Activated CD8-positive, alpha-beta T cell treated with anti-CD3 and anti-CD28 coated beads, Interleukin-2, amount 10 ng/mL, durations not matched to agents 7 days and 5 days (primary cell): ENCODE measurements at places on chromosomes 1 and 21. TPM values are rescaled to one million over a fixed set of nuclear protein-coding genes. Genes with fewer than 3 reads are reported as not detected.

Gene CDC7
- total RNA-seq: 27.7 TPM

Gene RIMS3
- total RNA-seq: 4.7 TPM

Gene CD247
- 243 TPM for total RNA-seq

Gene SMYD3
- 23.2 TPM for total RNA-seq

GRCh38 chr1:66270119-66270812, 263.7 kb upstream of the SGIP1 start:
- no peaks in the 10 kb centered on the region for H3K27me3 ChIP-seq

DNA sequence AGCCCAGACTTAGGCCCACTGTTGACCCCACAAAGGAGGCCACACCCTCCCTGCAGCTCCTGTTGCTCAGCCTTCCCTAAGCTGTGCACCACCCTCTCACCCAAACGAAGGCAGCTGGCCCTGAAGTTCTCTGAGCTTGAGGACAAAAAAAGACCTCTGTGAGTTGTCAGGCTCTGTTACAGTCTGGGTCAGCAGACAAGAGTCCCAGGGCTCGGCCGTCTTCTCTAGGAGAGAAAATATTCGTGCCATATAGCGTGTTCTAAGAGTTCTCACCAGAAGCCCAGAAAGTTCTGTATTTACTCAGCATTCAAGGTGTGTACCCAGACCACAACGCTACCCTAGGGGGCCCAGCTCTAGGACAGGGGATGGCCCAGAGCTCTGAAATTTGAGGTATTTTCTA, 25.5 kb upstream of the LYST start:
- H3K27ac ChIP-seq: peak overlapping the region; percentile 40
- DNase-seq: no peak
- H3K36me3 ChIP-seq: peaks cover 2% of the 10 kb centered on the region
- no peak overlapping the region for H3K4me3 ChIP-seq
- no peaks in the 10 kb centered on the region for H3K27me3 ChIP-seq

DNA sequence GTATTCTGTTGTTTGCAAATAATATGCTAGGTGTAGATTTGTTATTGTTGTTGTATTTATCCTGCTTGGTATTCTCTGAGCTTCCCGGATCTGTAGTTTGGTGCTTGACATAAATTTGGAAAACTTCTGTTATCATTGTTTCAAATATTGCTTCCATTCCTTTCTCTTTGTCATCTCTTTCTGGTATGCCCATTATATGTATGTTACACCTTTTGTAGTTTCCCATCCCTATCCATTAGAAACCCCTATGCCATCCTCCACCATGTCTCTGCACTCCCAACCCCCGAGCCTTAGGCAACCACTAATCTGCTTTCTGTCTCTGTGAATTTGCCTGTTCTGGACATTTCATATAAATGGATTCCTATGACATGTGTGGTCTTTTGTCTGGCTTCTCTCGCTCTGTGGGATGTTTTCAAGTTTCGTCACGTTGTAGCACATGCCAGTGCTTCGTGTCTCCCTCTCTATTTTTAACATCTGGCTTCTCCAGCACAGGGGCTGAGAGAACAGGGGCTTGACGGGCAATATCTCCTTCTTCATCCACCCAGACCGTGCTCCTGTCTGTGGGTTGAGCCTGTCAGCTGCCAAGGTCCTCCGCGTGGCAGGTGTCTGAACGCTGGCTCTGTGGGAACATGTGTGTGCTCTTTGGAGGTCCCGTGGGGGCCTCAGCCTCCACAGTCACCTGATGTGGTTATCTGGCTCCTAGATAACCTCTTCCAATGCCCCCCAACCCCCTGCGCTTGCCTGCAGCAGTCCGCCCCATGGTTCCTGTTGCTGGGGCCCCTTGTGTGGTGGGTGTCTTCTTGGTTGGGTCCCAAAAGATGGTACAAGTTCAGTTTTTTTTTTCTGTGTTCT, 32.8 kb upstream of the MAN1C1 start:
- H3K27ac ChIP-seq: no peak overlapping the region
- peaks cover 8% of the 10 kb centered on the region for H3K27me3 ChIP-seq
- H3K4me1 ChIP-seq: peaks cover 3% of the 10 kb centered on the region
- H3K36me3 ChIP-seq: no peaks in the 10 kb centered on the region
- no peak for DNase-seq

- H3K27ac ChIP-seq: peak overlapping the region; percentile 98
- no peaks in the 10 kb centered on the region for H3K27me3 ChIP-seq
- DNase-seq: no peak
- peaks cover 65% of the 10 kb centered on the region for H3K36me3 ChIP-seq
- H3K4me1 ChIP-seq: peaks cover 59% of the 10 kb centered on the region
Measured at GRCh38 chr1:154219541-154219940, 1.2 kb upstream of the UBAP2L start.

GRCh38 chr1:20367626-20368025, 77.0 kb downstream of the VWA5B1 start:
- H3K4me1 ChIP-seq: peaks cover 2% of the 10 kb centered on the region
- H3K27me3 ChIP-seq: peaks cover 45% of the 10 kb centered on the region
- no peak overlapping the region for H3K4me3 ChIP-seq
- H3K27ac ChIP-seq: no peak overlapping the region
- H3K36me3 ChIP-seq: no peaks in the 10 kb centered on the region
- no peak for DNase-seq

- no peak for DNase-seq
- H3K36me3 ChIP-seq: peaks cover 12% of the 10 kb centered on the region
- H3K27ac ChIP-seq: no peak overlapping the region
- H3K27me3 ChIP-seq: no peaks in the 10 kb centered on the region
- no peak overlapping the region for H3K4me3 ChIP-seq
- H3K4me1 ChIP-seq: no peaks in the 10 kb centered on the region
Measured at GRCh38 chr1:48767975-48768510, 8.6 kb downstream of the BEND5 start.

DNA sequence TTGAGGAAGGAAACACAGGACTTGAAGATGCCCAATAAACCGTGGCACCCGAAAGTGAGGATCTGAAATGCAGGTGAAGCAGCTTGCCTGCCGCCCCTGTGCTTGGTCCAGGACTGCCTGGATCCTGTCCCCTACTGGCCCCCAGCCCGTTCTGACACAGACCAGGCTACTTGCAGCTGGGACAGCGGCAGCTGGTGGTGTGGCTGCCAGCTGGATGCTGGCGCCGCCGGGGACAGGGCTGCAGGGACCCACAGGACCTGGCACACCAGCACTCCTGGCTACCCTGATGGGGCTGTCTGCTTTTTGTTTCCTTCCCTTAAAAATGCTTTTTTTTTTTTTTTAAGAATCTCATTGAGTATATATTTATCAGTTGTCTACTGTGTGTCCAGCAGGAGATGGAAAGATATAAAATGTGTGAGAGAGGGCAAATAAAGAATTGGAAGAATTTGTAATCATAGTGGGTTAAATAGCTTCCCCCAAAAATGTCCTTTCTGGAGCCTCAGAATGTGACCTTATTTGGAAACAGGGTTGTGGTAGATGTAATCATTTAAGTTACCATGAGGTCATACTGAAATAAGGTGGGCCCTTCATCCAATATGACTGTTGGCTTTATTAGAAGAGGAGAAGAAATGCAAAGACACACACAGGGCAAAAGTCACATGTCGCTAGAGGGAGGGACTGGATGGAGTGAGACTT, 165.6 kb downstream of the DSCAM start:
- H3K4me3 ChIP-seq: no peak overlapping the region
- no peaks in the 10 kb centered on the region for H3K36me3 ChIP-seq
- no peak overlapping the region for H3K27ac ChIP-seq
